ENCODE measurements at places on chromosomes 3 and 15.
A peak's percentile ranks its signal among the peaks of the same experiment; 100 is the strongest.

DNA sequence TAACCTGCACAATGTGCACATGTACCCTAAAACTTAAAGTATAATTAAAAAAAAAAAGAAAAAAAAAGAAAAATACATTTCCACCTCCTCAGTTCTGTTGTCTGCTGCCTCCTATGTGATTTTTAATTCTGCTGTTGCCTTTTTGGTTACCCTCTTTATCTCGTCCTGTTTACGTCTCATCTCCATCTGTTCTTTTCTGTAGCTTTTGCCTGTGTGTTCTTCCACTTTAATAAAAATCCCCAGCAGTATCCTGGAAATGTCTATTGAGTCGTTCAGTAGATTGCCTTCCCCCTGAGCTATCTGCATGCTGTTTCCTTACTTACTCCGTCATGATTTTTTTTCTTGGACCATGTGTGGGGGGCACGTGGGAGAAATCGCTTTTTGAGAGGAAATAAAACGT lies 302.5 kb downstream of the FEZF2 start:
- DNase-seq = no peak

DNA sequence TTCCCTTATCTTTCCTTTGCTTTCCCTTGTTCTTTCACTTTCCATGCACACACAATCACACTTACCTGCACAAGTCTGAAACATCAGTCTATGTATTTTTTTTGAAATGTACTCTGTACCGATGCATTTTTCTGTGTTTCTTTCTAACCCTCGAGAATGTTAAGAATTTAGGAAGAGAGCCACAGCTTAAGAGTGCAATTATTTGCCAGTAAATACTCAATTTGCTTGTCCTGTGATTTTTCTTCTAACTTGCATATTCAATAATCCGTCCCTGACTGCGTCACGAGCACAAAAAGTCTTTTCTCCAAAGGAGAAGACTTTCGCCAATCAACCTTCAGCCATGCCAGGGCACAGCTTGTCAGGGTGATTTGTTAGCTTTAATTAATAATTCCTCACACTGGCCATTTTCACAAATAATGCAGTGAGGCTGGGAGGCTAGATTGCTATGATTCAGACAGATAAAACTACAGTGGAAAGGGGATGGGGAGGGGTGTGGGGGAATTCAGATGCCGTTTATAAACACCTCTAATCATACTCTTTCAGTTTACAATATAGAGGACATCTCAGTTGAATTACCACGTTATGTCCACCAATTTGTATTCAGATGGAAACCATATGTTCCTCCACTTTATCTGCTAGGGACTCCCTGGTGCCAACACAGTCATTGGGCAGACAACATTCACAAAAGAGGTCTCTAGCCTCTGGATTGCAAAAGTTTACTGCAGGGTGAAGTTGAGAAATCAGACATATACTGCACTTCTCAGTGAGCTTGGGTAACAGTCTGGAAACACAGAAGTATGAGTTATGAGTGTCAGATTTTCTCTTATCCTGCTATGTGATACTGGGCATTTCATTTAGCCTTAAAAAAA lies 388.0 kb downstream of the ZBTB20 start:
- DNase-seq = peak; percentile 83

GRCh38 chr3:54850484-54851018 lies 77.3 kb downstream of the LRTM1 start:
- peak; percentile 36 for DNase-seq

DNA sequence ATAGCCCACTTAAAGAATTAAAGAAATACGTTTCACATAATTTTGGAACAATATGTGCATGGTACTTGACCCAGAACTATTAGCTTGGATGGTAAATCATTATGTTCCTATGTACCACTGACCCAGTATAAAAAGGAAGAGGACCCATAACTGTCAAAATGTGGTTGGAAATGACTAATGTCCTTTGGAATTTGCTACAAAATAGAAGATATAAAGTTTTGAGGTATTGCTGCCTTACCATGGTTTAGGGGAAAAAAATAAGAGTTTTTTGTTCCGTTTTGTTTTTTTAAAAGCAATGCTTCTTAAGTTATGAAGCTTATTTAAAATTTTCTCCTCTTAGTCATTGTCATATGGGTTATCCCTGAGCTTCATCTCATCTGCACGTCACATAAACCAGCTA lies 15.8 kb upstream of the TFDP2 start:
- DNase-seq = no peak

GRCh38 chr15:56930669-56931313 lies 12.3 kb downstream of the TCF12 start:
- no peak for DNase-seq

- DNase-seq = no peak
Measured at GRCh38 chr3:76352511-76353284, 567.3 kb upstream of the ZNF717 start.

GRCh38 chr3:9270704-9271103 lies 21.3 kb upstream of the SRGAP3 start:
- no peak for DNase-seq

GRCh38 chr3:192364316-192364715 lies 363.0 kb downstream of the FGF12 start:
- DNase-seq = no peak

DNA sequence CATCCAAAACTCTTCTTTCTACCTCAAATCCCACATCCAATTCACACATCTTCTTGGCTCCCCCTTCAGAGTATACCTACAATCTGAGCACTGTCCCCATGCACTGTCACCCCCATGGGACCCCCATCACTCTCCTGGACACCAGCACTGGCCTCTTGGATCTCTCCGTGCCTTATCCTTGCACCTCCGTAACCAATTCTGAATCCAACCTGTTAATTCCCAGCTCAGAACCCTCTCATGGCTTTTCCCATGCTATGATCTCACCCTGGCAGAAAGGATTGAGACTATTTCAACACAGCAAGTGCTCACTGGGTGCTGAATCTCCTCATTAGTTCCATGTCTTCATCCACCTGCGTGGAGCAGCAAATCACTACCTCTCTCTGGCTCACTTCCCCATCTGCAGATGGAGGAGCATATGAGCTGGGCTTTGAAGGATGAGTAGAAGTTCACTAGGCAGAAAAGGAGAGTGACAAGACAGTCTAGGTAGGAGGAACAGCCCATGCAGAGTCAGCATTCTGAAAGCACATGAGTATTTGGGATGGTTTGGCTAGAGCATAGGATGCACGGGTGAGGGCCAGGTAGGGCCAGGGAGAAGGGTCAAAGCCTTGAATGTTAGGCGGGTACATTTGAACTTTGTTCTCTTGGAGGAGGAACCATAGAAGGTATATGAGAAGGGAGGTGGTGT lies 48.7 kb downstream of the SLC6A6 start:
- no peak for DNase-seq

GRCh38 chr3:128091586-128091985 lies 32.0 kb downstream of the RUVBL1 start:
- DNase-seq = peak; percentile 44

DNA sequence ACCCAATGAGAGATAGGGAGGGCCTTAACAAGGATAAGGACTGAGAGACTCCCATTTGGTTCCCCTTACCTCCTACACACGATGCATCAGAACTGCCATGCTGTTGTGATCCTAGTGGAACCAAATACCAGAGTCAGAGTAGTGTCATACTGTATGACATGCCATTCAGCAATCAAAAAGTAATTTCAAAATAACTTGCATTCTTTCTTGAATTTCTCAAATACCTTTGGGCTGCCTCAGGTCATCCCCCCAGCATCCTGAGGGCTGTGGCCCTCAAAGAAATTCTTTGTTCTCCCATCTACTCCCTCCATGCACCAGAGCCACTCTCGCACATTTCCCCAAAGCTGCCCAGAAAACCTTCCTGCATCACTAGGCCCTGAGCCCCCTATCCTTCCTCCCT lies 68.9 kb upstream of the PPP2R3A start:
- peak; percentile 80 for DNase-seq

DNA sequence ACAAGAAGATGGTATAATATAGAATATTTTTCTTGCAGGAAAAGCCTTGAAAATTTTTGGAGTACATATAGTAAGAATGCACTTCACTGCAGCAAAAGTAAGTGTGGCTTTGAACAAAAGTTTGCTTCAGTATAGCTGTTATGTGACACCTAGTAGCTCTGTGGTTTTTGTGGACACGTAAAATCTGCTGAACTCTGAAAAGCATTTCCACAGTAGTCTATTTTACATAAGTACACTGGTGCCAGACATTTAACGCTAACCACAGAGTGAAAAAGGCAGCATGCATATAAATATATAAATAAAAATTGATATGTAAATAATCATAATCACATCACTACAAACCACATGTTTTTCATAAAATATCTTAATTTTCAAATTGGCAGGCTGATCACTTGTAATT lies 39.8 kb downstream of the CGGBP1 start:
- no peak for DNase-seq

DNA sequence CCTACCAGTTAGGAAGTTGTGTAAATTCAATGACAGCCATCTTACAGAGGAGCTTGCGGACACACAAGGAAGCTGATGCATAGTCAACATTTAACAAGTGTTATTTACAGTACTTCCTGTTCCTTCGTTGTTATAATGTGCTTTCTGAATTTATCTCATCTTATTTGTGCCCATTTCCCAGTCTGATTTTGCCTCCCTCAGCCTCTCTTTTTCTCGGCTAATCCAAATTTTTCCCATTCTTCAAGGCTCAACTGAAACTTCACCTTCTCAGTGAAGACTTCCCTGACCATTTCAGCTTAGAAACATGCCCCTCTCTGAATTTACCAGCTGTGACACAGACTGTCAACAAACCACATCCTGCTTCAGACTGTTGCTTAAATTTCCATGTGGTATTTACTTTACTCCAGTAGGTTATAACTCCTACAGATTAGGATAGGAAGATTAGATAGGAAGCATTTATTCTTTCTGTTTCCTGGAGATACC lies 55.7 kb upstream of the CP start:
- DNase-seq = peak; percentile 80

GRCh38 chr3:120850381-120851295 lies 57.4 kb upstream of the STXBP5L start:
- peak; percentile 10 for DNase-seq

GRCh38 chr3:13655061-13655913 lies 106.4 kb downstream of the FBLN2 start:
- DNase-seq = peak; percentile 40

- DNase-seq = no peak
Measured at GRCh38 chr3:25724948-25725645, 58.1 kb downstream of the NGLY1 start.

- no peak for DNase-seq
Measured at GRCh38 chr15:58532126-58532525, 100.3 kb downstream of the LIPC start.

- DNase-seq = no peak
Measured at GRCh38 chr3:177382944-177383343, 185.7 kb upstream of the TBL1XR1 start.

- DNase-seq = no peak
Measured at GRCh38 chr3:9301798-9302197, 52.4 kb upstream of the SRGAP3 start.

DNA sequence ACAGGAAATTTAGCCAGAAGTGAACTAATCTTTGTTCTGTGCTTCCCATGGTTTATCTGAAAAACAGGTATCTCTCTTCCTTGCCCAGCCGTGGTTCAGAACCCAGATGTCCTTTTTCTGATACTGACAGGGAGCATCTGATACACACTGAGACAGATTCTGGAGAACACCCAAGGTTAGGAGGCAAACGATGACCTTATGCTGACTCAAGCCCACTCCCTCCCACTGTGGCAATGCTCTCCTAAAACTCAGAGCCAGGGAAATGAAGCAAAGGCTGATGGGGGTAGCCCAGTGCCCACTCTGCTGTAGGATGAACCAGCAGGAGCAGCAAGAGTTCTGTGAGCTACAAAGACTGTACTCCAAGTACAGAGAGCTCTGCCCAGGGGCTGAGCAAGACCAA lies 225.1 kb downstream of the NTRK3 start:
- no peak for DNase-seq

- DNase-seq = peak; percentile 26
Measured at GRCh38 chr15:60299452-60300047, 98.2 kb downstream of the ANXA2 start.

DNA sequence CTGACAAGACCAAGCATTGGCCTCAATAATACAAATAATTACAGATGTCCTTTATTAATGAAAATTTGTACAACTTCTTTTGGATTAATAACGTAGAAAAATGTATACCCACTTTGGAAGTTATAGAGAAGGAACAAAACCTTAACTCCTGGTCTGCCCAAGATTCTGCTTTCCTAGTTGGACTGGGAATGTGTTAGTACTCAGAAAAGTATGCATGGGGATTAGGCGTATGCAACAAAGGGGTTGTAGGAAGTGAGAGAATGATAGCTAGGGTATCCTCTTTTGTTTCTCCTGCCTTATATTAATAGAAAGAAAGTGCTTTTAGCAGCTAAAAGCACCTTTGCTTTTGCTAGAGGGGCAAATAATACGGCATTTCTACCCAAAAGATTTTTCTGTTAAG lies 116.2 kb upstream of the LRRFIP2 start:
- peak; percentile 65 for DNase-seq

DNA sequence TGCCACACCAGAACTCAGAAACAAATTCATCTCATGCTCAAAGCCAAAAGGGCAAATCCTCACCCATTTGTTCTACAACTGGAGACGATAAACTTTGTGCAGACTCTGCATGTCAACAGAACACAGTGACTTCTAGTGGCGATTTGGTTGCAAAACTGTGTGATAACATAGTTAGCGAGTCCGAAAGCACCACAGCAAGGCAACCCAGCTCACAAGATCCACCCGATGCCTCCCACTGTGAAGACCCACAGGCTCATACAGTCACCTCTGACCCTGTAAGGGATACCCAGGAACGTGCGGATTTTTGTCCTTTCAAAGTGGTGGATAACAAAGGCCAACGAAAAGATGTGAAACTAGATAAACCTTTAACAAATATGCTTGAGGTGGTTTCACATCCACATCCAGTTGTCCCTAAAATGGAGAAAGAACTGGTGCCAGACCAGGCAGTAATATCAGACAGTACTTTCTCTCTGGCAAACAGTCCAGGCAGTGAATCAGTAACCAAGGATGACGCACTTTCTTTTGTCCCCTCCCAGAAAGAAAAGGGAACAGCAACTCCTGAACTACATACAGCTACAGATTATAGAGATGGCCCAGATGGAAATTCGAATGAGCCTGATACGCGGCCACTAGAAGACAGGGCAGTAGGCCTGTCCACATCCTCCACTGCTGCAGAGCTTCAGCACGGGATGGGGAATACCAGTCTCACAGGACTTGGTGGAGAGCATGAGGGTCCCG lies 199.7 kb downstream of the AKAP13 start:
- peak; percentile 56 for DNase-seq

GRCh38 chr3:59772416-59773408 lies 722.9 kb upstream of the CFAP20DC start:
- DNase-seq = no peak

GRCh38 chr3:169103951-169104941 lies 559.3 kb downstream of the MECOM start:
- DNase-seq = peak; percentile 79

- no peak for DNase-seq
Measured at GRCh38 chr15:88745065-88745464, 58.2 kb upstream of the ACAN start.

Measured in AG10803 (cell line).